ENCODE measurements at places on chromosomes 2 and 18.

GRCh38 chr2:240929364-240930095 lies 23.4 kb downstream of the CROCC2 start:
- DNase-seq, result no peak

DNA sequence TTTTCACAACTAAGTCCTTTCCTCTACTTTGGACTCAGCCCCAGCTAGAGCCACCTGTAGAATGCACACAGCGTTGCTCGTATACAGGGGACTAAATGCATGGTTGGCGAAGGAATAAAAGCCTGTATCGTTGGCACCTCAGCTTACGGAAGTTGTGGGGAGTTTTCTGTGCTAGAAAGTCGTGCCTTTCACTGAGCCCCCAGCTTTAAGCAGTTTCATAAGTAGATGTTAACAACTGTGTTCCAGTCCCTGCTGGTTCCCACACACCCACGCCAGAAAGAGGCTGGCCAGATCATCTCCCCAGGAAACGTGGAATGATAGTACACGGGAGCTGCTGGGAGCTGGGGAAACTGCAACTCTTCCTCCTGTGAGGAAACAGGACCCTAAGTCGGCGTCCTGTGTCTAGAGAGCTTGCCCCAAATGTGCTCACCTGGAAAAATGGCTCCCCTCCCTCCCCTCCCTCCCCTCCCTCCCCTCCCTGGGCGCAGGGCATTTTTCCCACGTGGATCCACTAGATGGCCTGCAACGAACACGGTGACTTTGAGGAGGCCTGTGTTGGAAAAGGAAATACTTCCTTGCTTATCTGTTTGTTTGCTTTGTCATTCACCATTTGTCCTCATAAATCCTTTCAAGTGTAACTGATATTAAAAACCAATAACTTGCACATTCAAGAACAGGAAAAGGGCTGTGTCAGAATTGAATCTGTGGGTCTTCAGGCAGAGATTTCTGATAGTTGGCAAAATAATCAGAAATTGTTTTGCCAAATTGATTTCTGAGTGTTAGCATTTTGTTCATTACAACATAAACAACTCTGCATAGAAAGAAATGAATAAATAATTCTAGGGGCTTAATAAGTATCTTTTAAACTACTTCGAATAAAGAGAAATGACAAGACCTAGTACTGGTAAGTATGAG lies 43.9 kb upstream of the RFX8 start:
- peak; percentile 73 for DNase-seq

- DNase-seq, result no peak
These were observed 50.4 kb downstream of the CHMP3 start for GRCh38 chr2:86512892-86513291.

- DNase-seq, result no peak
These were observed 11.3 kb downstream of the NPAS2 start for GRCh38 chr2:100831158-100831750.

- DNase-seq, result no peak
These were observed 22.8 kb downstream of the SLC66A3 start for GRCh38 chr2:11177871-11178690.

DNA sequence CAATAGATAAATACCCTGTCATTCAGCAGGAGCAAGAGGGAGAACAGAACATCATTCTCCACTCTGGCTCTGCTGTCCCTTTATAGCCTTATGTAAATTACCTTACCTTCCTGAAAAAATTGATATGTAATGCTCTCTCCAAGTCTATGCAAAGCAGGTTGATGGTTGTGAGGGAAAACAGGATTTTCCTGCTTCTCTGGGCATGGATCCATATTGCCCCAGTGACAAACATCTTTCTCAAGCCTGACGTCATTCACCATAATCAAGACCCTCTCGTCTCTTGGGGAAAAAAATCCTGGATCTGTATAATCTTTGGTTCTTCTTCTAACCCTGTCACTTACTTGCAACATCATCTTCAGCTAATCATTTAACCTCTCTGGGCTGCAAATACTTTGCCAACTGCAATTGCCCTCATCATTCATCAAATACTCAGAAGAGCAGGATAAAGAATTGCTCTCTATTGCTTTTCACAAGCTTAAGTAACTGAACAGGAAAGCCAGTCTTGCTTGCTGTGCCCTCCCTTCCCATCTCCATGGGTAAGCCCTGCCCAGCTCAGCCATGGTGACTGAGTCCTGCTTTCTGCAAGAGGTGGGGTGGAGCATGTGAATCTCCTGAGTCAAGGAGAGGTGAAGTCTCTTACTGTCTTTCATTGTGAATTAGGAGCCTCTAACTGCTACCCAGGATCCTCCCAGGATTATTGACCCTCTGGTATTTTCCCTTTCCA lies 123.7 kb upstream of the KLF7 start:
- no peak for DNase-seq

DNA sequence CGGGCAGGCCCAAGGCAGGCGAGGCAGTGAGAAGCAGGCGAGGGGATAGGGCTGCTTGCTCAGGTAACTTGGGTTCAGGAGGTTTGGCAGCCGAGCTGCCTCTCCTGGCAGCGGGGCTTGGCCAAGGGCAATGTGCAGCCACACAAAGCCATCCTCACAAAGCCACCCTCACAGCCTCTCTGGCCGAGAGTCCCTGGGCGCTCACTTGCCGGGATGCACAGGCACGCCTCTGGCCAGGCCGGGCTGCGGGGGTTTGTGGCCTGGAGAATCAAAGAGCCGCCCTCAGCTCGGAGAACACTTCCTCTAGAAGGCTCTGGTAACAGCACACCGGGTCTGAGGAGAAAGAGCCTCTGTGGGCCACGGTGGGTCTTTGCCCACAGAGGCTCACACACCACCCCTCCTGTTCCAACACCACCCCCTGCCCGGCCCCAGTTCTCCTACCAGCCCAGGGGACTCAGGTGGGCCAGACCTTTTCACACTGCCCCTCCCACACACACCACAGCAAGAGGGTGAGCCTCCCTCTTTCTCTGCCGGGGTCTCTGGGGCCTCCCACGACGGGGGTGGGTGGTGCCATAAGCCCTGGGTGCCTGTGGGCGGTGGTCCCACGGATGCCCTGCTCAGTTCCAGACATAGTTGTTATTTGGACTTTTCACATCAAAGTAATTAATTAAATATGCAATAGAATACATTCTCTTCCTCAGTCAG lies 186.9 kb downstream of the ZFP36L2 start:
- no peak for DNase-seq

- no peak for DNase-seq
These were observed 294.9 kb downstream of the FSIP2 start for GRCh38 chr2:186033541-186033940.

- DNase-seq, result peak; percentile 14
These were observed 123.9 kb upstream of the SRD5A2 start for GRCh38 chr2:31704561-31705212.

- no peak for DNase-seq
These were observed 181.8 kb downstream of the AGPS start for GRCh38 chr2:177574356-177574755.

GRCh38 chr2:179842498-179843153 lies 18.8 kb downstream of the ZNF385B start:
- no peak for DNase-seq

GRCh38 chr2:182318466-182319220 lies 108.2 kb downstream of the PDE1A start:
- DNase-seq, result no peak

- no peak for DNase-seq
These were observed 130.5 kb upstream of the SLC1A4 start for GRCh38 chr2:64858541-64859311.

DNA sequence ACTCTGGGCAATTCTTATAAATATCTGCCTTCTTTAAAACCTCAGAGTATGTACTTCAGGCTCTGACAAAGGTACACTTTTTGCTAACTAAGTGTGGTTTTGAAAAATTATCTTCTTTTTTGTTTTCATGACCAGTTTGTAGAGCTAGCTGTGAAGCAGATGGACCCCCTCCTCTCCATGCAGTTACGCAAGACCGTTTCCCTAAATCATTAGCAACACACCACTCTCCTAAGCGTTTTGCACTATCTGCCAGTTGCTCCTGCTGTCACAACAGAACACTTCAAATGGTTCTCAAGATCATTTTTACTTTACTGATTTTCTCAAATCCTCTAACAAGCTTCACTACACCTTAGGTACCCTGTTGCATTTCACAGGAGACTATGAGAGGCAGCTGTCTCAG lies 53.3 kb downstream of the GULP1 start:
- no peak for DNase-seq

GRCh38 chr2:203461746-203462145 lies 73.4 kb downstream of the RAPH1 start:
- no peak for DNase-seq

- no peak for DNase-seq
These were observed 127.7 kb downstream of the TNS1 start for GRCh38 chr2:217875138-217875537.

DNA sequence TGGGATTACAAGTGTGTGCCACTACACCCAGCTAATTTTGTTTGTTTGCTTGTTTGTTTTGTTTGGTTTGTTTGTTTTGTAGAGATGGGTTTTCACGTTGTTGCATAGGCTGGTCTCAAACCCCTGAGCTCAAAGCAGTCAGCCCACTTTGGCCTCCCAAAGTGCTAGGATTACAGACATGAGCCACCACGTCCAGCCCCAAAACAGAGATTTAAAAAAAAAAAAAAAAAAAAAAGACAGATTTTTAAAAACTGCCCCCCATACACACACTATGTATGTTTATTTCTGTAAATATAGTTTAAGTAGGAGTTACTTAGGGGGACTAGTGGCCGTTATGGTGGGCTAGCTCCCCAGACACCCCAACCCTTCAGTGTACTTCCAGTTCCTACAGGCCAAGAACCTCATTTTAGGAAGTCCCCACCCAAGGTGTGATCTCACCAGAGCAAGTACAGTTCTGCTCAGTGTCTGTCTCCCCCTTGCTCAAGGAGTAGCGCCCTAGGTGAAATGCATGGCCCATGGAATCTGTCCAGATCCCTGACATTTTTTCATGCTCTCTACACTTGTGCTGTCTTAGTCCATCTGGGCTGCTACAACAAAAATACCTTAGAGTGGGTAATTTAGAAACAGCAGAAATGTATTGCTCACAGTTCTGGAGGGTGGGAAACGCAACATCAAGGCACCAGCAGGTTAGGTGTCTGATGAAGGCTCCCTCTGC lies 1.6 kb upstream of the TMBIM1 start:
- no peak for DNase-seq
